Stimulated activated CD8-positive, alpha-beta memory T cell treated with anti-CD3 and anti-CD28 coated beads, Interleukin-15, amount 100 ng/mL, for 1 hour (primary cell): ENCODE measurements at places on chromosomes 1 and 21.
A peak's percentile ranks its signal among the peaks of the same experiment; 100 is the strongest.

DNA sequence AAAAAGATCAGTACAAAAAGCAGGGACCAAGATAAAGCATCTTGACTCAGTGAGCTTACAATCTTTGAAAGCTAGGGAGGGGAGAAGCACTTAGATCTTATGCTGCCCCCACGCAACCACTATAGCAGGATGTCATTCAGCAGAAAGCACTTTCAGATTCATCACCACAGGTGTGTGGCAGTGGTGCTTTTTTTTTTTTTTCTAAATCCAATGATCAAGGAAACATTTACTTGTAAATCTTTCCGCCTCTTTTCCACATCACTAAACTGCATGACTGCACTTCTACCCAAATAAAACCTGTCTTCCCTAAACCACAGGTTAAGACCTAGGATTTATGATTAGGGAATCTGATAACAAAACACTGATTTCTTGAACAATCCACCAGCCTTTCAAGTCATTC, 154.8 kb downstream of the SLC45A1 start:
- no peak for DNase-seq

DNA sequence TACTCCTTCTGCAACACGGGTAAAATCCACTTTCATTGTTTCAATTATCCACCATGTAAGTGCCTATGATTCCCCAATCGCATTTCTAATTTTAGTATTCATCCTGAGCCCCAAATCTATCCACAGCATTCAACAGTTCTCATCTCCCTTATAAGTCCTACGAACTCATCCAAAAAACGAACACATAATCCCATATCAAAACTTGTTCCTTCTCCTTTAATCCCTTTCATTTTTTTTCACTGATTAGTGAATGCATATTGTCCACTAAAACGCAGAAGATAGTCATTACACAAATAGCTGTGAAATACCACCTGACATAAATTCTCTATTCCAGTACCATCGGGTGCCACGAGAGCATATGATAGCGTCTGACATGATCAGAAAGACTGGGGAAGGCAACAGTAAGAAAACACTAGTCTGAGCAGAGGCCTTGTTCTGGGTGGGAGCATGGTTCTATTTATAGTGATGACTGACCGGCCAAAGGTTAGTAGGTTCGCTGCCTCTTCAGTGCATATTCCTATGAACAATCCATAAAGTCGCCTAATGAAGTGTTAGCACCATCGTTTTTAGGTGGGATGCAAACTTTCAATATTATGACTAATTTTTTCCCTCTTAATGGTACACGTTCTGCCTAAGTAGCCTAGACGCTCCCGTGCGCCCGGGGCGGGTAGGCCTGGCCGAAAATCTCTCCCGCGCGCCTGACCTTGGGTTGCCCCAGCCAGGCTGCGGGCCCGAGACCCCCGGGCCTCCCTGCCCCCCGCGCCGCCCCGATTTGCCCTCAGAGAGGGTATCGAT, 648 bp downstream of the ATP5PF start:
- no peak for DNase-seq

GRCh38 chr1:231518485-231519034, 9.9 kb upstream of the TSNAX start:
- DNase-seq: no peak

DNA sequence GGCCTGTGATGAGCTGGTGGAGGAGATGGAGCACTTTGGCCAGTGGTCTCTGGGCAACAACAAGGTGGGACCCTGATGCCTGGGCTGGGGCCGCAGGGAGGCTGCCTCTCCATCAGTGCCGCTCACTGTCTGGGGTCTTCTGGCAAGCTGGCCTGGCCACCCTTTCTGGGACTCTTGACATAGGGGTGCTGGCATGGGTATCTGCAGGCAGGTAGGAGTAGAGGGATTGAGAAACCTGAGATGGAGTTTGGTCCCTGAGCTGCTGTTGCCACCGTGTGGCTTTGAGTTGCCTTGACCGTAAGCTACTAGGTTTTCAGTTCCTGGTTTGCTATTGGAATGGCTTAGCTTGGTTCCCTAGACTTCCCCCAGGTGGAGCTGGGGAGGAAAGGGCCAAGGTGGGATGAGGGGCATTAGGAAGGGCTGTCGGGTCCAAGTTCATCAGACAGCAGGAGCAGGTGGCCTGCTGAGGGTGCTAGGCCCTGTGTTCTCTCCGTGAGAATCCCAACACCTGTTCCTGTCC, 13.2 kb upstream of the MFN2 start:
- no peak for DNase-seq

DNA sequence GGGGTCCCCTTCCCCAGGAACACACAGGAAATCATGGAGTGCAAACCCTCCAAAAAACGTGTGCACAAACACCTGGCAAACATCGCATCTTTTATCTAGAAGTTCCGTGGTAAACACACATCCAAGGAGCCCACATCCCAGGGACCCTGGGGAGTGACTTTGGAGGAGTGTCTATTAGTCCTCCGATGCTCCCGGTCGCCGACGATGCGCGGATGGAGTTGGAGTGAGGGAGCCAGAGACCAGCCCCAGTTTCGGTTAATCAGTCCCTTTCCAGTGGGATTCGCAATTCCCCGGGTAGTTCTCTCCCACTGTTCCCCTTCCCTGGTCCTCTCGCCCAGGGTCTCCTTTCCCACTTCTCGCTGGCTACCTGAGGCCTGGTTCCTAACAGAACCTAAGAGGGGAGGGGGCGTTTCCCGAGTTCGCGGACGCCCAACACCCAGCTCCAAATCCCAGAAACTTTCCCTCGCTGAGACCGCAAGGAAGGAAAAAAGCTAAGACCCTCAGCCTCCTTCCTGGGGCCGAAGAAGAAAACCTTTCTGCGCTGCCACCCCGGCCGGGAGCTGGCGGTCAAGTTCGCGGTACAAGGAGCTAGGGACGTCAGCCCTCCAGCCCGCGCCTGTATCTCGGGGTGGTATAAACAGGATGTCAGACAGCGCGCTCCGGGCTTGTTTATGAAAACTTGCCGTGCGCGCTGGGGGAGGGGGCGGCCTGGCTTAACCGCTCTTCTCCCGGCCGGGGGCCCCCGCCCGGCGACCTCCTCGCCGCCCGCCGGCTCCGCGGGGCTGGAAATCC, 787 bp downstream of the JAK1 start:
- peak; percentile 40 for DNase-seq

DNA sequence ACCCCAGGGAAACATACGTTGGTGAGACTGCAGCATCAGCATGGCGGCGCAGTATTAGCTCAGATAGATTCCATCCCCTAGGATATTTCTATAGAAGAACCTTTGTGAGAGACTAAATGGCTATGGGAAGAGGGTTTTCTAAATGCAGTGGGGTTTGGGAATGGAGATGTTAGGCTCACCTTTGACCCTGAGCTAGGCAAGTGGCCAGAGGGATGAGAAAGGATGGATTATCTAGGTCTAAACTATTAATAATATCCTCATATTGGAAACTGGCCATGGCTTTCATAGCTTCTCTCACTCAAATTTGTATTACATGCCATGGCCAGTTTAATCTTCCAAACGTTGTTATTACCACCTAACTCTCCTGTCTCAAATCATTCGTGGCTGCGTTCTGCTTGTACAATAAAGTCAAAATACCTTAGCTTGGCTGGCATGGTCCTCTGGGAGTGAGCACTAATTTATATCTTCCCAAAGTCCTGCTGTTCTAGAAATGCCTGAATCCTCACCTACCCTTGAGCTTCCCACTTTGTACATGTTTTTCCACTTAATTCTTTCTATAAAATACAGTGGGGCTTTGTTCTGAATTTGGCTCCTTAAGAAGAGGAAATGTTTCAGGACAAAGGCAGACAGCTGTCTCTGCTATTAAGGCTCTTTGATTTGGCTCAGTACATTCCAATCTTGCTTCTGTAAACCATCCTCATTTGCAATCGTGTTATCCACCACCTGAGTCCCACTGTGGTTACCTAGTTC, 31.0 kb upstream of the COG2 start:
- no peak for DNase-seq

- no peak for DNase-seq
Measured at GRCh38 chr1:111419037-111419436, 8.5 kb downstream of the OVGP1 start.

DNA sequence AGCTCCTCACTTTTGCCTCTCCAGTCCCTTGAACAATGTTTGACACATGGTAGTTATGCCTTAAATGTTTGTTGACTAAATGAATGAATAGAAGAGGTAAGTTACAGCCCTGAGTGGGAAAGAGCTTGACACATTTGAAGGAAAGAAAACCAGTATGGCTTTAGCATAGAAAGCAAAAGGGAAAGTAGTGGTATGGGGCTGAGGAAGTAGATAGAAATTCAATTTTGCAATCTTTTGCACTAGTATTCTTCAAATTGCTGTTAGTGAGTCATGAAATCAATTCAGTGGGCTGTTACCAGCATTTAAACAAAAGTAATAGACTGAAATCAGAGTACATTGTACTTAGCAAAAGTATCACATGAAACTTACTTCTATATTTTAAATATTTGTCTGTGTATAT, 21.1 kb downstream of the PLA2G4A start:
- no peak for DNase-seq

GRCh38 chr1:173866413-173867115, 1.2 kb downstream of the GAS5 start:
- DNase-seq: no peak

- DNase-seq: no peak
Measured at GRCh38 chr1:40936931-40937339, 42.6 kb upstream of the CTPS1 start.
